Activated CD4-positive, alpha-beta T cell treated with anti-CD3 and anti-CD28 coated beads, Interleukin-2, amount 50 U/mL, for 1 hour (primary cell): ENCODE measurements at places on chromosomes 4 and X.

- DNase-seq: no peak
Measured at GRCh38 chrX:22541926-22542325, 269.2 kb downstream of the CBLL2 start.

GRCh38 chrX:11755724-11756123 lies 2.3 kb upstream of the MSL3 start:
- no peak for DNase-seq

- DNase-seq: no peak
Measured at GRCh38 chr4:25856756-25857155, 6.0 kb downstream of the SEL1L3 start.

DNA sequence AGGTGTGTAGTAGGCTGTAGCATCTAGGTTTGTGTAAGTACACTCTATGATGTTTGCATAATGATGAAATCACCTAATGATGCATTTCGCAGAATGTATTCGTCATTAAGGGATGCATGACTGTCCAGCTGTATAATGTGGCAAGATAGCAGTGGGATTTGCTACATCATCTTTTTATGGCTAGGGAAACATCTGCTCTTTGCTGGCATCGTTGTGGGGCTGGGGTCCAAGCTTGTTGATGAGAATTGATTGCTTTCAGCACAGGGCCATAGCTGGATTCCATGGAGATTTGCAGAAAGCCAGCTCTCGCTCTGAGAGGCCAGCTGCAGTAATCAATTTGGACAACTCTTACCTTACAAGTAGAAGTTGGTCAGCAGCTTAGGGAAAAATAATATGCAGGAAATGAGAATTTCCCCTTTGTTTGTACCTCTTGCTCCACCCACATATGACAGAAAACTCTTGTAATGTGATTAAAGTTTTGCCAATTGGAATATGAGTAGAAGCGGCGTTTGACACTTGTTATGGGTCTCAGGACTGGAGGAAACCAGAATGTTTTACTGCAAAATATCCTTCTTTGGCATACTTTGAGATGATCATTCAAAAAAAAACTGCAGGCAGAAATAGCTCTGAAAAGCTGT lies 310.5 kb downstream of the RAPGEF2 start:
- no peak for DNase-seq

- no peak for DNase-seq
Measured at GRCh38 chr4:108891896-108892590, 129.2 kb upstream of the ETNPPL start.

GRCh38 chr4:185576962-185577950 lies 41.9 kb upstream of the PDLIM3 start:
- no peak for DNase-seq

GRCh38 chr4:1291091-1291490 lies 1.4 kb downstream of the MAEA start:
- DNase-seq: no peak
